ENCODE measurements at places on chromosomes 2 and 18.

- DNase-seq, result no peak
Measured at GRCh38 chr2:239758279-239758877, 266.8 kb downstream of the NDUFA10 start.

DNA sequence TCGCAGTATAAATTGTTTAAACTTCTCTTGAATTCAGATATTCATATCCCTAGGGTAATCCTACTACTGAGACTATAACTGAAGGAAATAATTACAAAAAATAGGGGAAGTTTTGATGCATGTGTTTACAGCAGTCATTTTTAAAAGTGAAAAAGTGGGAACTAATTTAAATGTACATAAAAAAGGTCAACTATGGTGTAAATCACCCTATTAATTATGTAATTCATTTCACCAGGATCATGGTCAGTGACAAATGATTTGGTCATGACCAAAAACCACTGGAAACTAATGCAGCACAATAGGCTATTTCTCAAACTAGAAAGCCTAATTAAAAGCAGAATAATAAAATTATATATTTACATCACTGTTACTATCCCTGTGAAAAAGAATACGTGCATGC is 5.0 kb upstream of the CNGA3 start:
- DNase-seq, result no peak

DNA sequence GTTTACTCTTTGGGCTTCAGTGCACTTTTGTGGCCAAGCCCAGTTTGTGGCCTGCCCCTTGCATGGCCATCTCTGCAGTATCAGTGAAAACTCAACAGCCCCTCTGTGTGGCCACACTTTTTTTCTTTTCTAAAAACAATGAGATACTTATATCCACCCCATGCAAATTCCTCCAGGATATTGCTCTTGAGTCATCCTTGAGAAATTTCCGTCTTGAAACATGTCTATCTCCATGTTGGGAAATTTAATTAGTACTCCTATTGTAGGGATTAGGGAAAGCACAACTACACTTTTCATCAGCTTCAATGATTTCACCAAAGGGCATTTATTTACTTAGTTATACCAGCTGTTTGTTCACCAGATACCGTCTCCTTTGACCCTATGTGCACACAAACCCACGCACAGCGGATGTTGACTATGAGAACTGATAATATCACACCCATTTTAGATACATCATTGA is 993.1 kb downstream of the TSN start:
- DNase-seq, result no peak

GRCh38 chr18:44922968-44923367 is 242.3 kb downstream of the SETBP1 start:
- no peak for DNase-seq

- no peak for DNase-seq
Measured at GRCh38 chr2:177395351-177396065, 2.9 kb downstream of the AGPS start.

GRCh38 chr2:68250196-68250595 is 2.1 kb downstream of the PPP3R1 start:
- no peak for DNase-seq

DNA sequence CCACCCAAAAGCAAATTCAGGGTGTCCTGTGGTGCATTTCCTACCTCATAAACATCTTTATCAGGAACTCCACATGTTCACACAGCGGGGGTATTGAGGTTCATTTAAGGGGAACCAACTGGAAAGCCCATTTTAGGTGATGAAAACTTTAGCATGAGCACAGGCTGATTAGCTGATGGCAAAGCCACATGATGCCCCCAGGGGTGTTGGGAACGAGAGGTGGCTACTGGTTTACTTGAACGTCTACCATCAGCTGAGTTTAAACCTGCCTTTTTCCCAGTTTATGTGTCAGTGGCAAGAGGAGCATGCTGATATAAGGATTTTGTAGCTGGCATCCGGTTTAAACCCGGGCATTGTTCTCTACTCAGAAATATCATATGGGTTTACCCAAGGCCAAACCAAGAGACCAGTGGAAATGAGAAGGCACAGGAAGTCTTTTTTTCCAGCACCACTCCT is 54.5 kb upstream of the UPP2 start:
- no peak for DNase-seq

- no peak for DNase-seq
Measured at GRCh38 chr2:33068261-33068660, 121.5 kb downstream of the LTBP1 start.

DNA sequence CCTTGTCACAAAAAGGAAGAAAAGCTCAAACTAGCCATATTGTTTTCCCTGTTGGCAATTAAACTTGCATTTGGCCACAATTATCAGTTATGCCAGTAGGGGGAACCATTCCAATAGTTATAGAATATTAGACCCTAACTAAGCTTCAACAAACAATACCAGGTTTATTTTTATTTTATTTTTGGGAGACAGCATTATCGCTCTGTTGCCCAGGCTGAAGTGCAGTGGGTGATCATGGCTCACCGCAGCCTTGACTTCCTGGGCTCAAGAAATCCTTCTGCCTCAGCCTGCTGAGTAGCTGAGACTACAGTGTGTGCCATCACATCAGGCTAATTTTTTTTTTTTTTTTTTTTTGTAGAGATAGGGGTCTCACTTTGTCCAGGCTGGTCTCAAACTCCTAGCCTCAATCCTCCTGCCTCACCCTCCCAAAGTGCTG is 102.1 kb downstream of the ATAD2B start:
- no peak for DNase-seq

- DNase-seq, result no peak
Measured at GRCh38 chr2:117692001-117692763, 122.3 kb upstream of the DDX18 start.

DNA sequence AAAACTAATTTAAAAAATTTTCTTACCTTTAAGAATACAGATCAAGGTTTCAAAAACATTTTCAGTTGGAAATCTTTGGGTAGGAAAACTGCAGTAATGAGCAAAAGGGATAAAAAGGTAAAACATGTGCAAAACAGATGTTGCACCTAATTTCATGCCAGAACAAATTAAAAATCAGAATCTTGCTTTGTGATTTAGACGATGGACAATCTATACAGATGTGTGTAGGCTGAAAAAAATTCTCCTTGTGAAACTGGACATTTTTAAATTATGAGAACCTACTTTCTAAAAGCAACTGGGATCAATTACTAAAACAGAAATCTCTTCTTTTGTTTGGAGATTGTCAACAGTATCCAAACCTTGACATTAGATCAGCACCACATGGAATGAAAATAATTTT is 183.2 kb upstream of the ITGA4 start:
- DNase-seq, result no peak

- DNase-seq, result no peak
Measured at GRCh38 chr2:43879261-43879660, 40.5 kb downstream of the ABCG8 start.

- no peak for DNase-seq
Measured at GRCh38 chr2:107776362-107776761, 50.3 kb upstream of the RGPD4 start.

- DNase-seq, result no peak
Measured at GRCh38 chr2:26900831-26901321, 52.9 kb downstream of the DPYSL5 start.

- no peak for DNase-seq
Measured at GRCh38 chr2:237412988-237413776, 782 bp downstream of the COL6A3 start.

DNA sequence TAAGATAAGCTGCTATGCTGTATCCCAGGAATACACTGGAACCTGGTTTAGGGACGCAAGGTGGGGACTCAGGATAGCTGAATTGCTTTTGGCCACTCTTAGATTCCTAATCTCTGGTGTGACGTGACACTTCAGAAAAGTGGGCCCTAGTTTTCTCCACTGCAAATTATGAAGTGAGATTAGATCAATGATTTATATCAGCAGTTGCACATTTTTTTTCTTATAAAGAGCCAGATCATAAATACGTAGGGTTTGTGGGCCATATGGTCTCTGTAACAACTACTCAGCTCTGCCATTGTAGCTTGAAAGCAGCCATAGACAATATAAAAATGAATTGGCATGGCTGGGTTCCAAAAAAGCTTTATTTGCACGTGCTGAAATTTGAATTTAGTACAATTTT is 85.4 kb upstream of the CPO start:
- DNase-seq, result no peak

GRCh38 chr2:54641988-54642387 is 81.5 kb upstream of the EML6 start:
- DNase-seq, result no peak

DNA sequence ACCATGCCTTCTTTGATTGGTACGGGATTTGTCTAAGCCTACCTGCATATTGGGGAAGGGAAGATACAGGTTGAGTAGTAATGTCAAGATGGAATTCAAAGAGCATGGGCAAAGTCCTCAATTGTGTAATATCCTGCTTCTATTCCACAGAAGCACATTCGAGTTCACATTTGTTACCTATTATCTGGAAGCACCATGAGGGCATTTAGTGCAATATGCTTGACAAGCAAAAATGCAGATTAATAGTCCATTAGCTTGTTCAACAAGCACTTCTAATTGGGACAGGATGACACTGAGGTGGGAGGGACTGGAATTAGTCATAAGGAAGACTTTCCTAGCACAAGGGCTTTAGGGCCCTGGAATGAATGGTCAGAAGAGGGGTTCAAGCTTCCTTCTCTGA is 40.5 kb downstream of the MYO5B start:
- DNase-seq, result no peak

- DNase-seq, result no peak
Measured at GRCh38 chr2:11758647-11759046, 12.2 kb downstream of the LPIN1 start.

DNA sequence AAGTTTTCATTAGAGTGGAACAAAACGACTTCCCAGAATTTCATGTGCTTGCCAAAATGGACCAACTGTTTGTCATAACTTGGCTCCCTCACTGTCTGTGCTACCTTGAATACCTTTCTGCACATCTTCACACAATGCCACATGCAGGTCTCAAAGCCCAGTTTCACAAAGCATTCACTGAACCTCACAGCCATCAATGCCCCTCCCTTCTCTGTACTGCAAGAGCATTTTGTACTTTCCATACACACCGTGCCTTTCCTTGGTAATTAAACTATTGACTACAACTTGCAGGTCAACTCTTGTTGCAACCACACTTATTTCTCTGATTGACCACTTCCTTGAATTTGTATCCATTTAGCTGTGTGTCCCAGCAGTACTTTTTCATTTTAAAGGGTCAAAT is 50.5 kb downstream of the PAX3 start:
- DNase-seq, result no peak

GRCh38 chr18:48732767-48733424 is 194.1 kb downstream of the CTIF start:
- DNase-seq, result no peak

GRCh38 chr2:82730811-82731210 is 1728.3 kb downstream of the SUCLG1 start:
- no peak for DNase-seq

- DNase-seq, result no peak
Measured at GRCh38 chr2:220893411-220893810, 678.7 kb downstream of the EPHA4 start.

DNA sequence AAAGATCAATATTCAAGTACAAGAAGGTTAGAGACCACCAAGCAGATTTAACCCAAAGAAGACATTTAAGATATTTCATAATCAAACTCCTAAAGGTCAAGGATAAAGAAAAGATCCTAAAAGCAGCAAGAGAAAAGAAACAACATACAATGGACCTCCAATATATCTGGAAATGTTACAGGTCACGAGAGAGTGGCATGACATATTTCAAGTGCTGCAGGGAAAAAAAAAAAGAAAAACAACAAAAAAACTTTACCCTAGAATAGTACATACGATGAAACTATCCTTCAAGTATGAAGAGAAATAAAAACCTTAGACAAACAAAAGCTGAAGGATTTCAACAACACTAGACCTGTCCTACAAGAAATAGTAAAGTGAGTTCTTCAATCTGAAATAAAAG is 91.5 kb upstream of the CD226 start:
- DNase-seq, result no peak

DNA sequence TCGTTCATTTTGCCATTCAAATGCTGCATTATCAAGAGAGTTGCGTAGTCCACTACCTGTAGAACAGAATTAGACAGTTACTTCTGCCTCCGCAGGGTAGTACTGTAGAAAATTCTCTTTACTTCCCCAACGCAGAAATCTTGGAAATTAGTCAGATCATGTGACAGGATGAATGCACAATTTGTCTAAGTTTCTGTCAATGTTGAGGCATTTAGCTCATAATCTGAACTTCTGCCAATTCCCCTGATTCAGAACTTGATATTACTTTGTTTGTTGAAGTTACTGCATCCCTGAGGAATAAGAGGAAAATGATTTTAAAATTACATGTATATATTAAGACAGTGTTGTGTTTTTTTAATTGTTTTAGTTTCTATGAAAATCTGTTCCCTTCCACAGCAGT is 83.4 kb downstream of the TTC27 start:
- DNase-seq, result no peak

- no peak for DNase-seq
Measured at GRCh38 chr18:12295389-12296086, 12.5 kb upstream of the TUBB6 start.

DNA sequence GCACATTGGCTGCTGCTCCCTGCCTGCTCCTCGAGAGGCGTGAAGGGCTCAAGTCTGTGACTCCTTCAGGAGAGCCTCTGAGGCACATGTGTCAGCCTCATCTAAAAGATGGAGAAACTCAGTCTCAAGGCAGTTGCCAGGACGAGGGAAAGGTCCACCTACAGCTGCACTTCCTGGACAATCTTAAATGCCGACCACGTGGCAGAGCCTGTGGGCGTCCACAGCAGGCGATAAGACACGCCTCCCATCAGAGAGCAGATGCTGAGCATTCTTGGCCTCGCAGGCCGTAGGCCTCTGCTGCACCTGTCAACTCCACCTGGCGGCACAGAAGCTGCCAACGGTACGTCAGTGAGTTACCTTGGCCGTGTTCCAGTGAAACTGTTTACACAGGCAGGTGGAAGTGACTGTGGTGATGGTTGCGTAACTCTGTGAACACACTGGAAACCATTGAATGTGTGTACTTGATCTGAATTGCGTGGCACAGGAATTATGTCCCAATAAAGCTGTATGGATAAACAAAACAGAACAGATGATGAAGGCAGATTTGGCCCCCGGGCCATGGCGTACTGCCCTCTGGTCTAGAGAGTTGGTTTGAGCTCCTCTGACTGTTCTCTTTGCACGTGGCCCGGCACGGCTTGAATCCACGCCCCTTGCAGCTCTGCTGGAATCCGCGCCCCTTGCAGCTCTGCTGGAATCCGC is 114.5 kb downstream of the RNF144A start:
- DNase-seq, result peak; percentile 37

DNA sequence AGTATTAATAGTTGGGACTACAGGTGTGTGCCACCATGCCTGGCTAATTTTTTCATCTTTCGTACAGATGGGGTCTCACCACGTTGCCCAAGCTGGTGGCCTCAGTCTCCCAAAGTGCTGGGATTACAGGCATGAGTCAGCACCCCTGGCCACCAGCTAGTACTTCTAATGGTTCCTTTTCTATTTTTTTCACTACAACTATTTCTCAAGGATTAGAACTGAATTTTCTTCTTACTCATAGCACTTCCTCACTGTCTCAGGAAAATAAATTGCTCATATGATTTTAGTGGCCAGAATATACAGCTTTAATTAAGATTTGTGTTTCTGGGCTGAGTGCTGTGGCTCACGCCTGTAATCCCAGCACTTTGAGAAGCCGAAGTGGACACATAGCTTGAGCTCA is 43.2 kb upstream of the SOS1 start:
- no peak for DNase-seq

- no peak for DNase-seq
Measured at GRCh38 chr18:77369644-77370043, 120.0 kb downstream of the GALR1 start.

GRCh38 chr18:2482706-2483475 is 88.4 kb downstream of the METTL4 start:
- no peak for DNase-seq

GRCh38 chr18:23066504-23067039 is 68.7 kb upstream of the CABLES1 start:
- no peak for DNase-seq

- no peak for DNase-seq
Measured at GRCh38 chr2:38170067-38170466, 94.1 kb upstream of the CYP1B1 start.
